ENCODE measurements at places on chromosomes 7 and 10.

GRCh38 chr7:66142334-66142733 is 27.7 kb downstream of the CRCP start:
- no peak for DNase-seq

GRCh38 chr10:6929148-6929830 is 349.2 kb upstream of the PRKCQ start:
- DNase-seq: no peak

- no peak for DNase-seq
Measured at GRCh38 chr7:99623702-99624447, 7.1 kb downstream of the ZSCAN25 start.

GRCh38 chr7:45407730-45408408 is 166.3 kb upstream of the ADCY1 start:
- no peak for DNase-seq

DNA sequence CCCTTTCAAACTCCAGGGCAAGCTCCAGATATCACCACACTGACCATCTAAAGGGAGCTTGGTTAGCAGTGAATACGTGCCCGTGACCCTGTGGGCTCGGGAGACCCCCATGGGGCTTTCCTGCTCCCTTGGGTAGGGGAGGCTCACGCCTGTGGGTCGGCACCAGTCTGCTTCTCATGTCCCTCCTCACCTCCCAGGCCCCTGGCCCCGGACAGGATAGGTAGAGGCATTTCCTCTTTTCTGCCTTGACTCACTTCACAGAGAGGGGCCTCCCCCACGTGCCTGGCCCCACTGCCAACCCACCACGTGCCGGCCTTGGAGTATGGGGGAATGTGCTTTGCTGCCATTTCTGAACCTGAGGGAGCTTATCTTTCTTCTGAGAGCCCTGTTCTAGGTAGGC is 131.3 kb upstream of the FAM20C start:
- no peak for DNase-seq

GRCh38 chr10:4213441-4213840 is 428.4 kb upstream of the KLF6 start:
- no peak for DNase-seq

DNA sequence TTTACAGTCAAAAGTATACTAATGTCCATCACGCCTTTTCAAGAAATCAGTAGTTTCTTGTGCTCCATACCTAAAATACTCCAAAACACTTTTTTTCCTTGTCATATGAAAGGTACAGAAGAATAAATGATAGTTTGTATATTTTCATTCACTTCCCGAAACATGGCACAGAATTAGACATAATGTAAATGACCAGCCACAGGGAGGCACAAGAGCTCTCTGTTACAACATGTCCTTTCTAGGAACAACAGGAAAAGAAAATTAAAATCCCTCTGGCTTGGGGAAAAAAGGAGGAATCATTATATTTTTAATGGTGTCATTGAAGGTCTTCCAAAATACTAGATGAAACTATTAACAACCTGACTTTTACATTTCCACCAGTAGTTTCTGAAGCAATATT is 331.2 kb downstream of the ACTR3B start:
- no peak for DNase-seq

DNA sequence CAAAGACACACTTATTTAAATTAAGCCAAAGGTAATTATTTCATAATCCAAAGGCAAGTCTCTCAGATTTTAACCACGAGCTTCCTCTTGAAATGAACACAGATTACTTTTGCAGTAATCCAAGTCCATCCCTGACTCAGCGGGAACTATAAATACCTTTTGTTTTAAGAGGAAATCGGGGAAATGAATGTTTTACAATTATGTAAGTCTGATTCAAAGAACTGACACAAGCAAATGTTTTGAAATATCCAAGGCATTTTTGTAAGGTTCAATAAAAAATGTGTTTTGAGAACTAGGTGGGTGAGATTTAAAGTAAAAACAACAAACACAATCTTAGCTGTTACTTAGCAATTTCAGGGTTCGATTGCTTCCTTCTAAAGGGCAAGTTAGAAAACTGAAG is 179.8 kb upstream of the ASAH2 start:
- no peak for DNase-seq

- DNase-seq: no peak
Measured at GRCh38 chr10:71285986-71286385, 33.1 kb upstream of the SLC29A3 start.

DNA sequence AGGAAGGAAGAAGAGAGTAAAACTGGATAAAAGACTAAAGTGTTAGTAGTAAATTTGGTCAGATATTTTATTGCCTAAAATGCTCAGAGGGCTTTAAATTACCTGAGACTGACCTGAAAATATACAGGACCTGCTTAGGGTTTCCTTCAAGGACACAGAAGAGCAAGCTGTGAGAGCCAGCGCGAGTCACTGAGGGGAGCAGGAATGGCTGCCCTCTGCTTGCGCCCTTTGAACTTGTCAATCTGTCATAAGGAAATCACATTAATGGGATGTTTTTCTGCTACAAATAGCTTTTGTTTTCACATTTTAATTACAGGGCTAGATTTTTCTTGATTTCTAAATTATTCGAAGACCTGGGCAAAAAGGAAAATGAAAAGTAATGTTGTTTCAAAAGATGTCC is 26.9 kb downstream of the DNAJB9 start:
- no peak for DNase-seq

DNA sequence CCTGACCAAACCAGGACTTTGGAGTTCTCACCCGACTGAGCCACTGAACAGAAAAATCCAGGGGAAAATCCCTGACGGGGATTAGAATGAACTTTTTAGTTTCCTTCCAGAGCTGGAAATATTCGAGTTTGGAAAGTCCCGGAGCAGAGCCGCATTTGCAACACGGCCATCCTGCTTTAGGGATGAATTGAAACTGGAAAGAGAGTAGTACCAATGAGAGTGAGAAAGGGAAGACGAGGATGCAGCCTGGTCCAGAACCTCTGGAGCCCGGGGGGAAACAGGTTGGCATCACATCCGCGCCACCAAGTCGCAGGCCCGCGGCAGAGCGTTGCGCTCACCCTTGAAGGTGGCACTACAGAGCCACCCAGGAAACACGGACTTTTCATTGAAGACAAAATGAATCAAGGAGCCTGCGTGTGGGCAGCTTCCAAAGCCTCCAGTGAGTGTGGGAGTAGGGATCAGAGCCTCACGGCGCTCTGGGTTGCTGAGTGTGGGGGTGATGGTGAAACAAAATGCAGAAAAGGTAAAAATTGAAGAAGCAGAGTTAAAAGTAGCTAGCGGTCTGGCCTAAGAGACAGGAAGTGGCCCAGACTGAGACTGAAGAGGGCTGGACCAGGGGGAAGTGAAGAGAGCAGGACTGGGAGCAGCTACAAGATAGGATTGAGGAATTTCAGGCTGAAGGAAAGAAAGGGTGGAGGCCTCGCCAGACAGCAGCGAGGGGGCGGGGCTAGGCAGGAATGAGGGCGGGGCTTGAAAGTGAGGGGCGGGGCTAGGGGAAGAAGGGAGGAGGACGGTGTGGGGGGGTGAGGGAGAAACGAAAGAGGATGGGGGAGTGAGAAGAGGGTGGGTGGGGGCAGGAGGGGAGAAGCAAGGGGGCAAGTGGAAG is 1.8 kb downstream of the SMURF1 start:
- no peak for DNase-seq

DNA sequence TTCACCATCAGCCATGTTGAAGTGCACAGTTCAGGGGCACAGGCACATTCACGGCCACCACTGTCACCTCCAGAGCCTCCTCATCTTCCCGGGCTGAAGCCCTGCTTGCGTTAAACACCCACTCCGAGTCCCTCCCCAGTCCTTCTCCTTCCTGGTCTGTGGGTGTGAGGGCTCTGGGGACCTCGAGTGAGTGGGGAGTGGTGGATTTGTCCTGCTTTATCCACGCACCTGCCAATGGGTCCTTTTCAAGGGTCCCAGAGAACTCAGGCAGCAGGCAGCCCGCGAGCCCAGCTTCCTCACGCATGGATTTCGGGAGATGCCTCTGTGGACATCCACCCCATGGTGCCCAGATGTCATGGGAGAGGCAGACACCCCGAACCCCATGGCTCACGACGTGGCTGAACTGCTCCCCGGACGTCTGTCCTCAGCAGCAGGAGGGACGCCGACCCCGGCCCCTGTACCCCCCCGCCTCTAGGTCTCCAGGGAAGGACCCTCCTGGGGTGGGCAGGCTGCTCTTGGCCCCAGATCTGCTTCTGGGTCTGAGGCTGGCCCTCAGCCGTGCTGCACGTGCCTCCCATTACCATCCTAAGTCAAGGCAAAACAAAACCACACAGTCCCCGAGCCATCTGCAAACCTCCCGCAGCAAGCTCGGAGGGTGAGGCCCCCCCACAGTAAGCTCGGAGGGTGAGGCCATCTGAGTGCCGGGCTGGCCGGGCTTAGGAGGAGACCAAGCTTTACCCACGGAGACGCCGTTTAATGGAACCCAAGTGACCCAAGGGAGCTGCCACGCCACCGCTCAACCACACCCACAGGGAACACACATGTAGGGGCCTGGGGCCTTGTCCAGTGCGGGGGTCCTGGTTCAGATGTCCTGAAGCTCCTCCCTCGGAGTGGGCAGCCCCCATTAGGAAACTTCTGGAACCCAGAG is 9.0 kb downstream of the CYP2W1 start:
- no peak for DNase-seq

DNA sequence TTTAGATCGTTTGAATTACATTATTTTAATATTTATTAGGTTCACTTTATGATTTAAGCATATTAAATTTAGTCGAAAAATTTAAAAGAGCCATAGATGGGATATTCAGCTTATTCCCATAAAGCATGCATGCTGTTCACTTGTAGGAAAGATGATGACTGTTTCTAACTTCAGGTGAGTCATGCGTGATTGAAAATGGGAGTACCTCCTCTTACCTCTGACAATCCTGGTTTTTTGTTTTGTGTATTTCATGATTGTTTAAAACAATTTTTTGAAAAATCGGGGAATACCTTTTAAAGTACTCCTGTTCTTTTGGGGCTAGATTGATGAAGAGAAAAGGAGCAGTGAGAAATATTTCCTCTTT is 1.4 kb downstream of the TNKS2 start:
- DNase-seq: no peak

- DNase-seq: peak; percentile 7
Measured at GRCh38 chr7:28759475-28759971, 198.6 kb downstream of the TRIL start.

DNA sequence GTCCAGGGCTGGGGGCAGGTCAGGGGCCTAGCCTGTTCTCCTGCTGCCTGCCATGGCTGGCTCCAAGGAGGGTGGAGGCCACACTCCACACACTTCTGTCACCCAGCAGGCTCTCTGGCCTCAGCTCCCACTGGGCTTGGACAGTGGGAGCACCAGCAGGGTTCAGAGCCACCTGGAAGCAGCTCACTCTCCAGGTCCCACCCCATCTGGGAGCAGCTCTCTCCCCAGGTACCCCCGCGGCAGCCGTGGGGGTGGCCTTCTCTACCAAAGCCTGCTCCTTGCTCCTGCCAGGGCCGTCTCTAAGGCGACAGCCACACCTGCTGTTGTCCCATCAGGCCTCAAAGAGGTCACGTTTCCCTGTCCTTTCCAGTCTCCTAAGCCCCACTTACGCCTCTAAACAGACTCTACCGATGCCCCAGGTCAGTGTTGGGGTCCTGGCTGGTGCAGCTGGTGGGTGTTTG is 142.5 kb upstream of the RET start:
- DNase-seq: no peak

- DNase-seq: no peak
Measured at GRCh38 chr10:109892931-109893330, 30.4 kb downstream of the XPNPEP1 start.

- no peak for DNase-seq
Measured at GRCh38 chr10:31756101-31756728, 172.4 kb downstream of the ARHGAP12 start.

GRCh38 chr7:32357535-32358277 is 132.5 kb downstream of the LSM5 start:
- DNase-seq: no peak

GRCh38 chr10:110446954-110447608 is 50.6 kb upstream of the DUSP5 start:
- no peak for DNase-seq

DNA sequence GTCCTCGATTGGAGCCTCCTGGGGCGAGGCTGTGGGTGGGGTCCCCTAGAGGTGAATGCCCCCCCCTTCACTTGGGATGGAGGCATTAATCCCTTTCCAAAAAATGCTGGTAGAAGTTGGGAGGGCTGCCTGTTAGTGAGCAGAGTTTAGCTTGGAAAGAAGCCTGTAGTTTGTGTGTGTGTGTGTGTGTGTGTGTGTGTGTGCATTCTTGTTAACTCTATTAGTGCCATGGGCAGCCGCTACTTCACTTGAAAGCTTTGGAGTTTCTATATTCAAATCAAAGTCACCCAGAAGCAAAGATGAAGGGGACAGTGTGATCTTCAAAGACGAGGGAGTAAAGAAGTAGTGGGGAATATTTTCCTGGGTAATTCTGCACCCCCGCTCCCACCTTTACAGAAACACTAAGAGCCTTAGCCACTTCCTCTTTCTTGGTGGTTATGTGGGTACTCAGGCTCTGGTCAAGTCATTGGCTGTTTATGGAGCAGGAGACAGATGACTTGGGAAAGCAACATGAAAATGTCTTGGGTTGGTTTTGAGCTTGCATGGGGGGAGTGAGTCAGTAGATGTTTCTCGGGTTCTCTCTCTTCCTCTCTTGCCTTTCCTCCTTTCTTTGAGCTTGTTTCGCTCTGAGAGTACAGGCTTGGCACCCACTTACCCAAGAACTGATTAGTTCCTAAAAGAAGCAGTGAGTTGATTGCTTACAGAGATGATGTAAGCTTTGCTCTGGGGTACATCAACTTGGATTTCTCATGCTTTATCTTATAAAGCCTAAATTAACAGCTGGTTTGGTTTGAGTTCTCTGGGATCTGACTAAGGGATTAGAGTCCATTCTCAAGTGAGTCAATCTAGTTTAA is 35.9 kb downstream of the TCF7L2 start:
- DNase-seq: no peak

- DNase-seq: no peak
Measured at GRCh38 chr10:127331696-127332095, 135.3 kb upstream of the INSYN2A start.

DNA sequence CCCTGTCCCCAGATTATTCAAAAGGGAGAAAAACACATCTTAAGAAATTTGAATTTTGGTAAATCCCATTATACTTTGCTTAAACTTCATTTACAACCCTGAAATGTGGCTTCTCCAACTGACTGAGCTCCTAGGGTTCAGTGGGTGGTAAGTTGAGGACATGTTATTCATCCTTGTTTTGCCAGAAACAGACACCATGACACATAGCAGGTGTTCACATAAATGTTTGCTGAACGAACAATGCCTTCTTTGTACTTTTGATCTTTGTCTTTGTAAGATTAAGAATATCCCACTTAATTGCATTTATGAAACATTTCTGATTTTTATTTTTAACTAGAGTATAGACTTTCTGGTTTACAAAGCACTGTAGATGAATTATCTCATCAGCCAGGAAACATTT is 209.7 kb downstream of the GPAM start:
- DNase-seq: no peak

DNA sequence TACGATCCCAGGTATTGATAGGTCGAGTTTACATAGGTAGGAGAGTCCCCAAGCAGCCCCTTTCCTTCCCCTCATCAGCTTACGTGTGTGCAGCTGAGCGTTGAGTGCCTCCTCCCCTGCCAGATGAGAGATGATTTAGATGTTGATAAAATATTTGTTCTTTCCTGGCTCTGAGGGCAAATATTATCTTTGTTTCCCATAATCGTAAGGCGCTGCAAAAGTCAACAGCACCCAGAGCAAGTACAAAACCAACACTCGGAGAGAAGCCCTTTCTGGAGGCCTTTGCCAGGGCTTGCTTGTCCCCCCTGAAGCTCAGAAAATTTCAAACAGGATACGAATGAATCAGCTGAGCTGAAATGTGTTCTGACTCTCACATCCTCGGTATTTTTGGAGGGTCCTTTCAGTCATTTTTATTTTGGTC is 683.2 kb downstream of the LRMDA start:
- DNase-seq: no peak
